ENCODE measurements at places on chromosomes 11 and 22. TPM values are rescaled to one million over a fixed set of nuclear protein-coding genes. Genes with fewer than 3 reads are reported as not detected.

- peak; percentile 83 for DNase-seq
- H3K27ac ChIP-seq: peak overlapping the region; percentile 42
- no peaks in the 10 kb centered on the region for H3K36me3 ChIP-seq
- H3K27me3 ChIP-seq: no peaks in the 10 kb centered on the region
Observed at GRCh38 chr22:39598017-39598965, 27.7 kb downstream of the CACNA1I start.

- DNase-seq: peak; percentile 87
- no peaks in the 10 kb centered on the region for H3K27me3 ChIP-seq
- H3K4me3 ChIP-seq: peak within 1 kb of the TSS; percentile 59
- H3K4me1 ChIP-seq: peaks cover 39% of the 10 kb centered on the region
- no peak within 1 kb of the TSS for H3K27ac ChIP-seq
Observed at GRCh38 chr11:2885678-2886081, at the start of gene CDKN1C. CDKN1C (minus strand) TSS chr11:2885775; CDS start chr11:2885456, 319 bp downstream.

Gene RAB39A
- total RNA-seq: not detected

- no peaks in the 10 kb centered on the region for H3K36me3 ChIP-seq
- no peaks in the 10 kb centered on the region for H3K4me1 ChIP-seq
- H3K4me3 ChIP-seq: no peak overlapping the region
- no peak overlapping the region for H3K27ac ChIP-seq
- H3K27me3 ChIP-seq: no peaks in the 10 kb centered on the region
Observed at GRCh38 chr11:12420040-12420439, 42.7 kb downstream of the PARVA start.

GRCh38 chr11:9726321-9727022, 62.6 kb downstream of the SWAP70 start:
- H3K4me1 ChIP-seq: no peaks in the 10 kb centered on the region
- DNase-seq: no peak
- no peaks in the 10 kb centered on the region for H3K36me3 ChIP-seq
- H3K4me3 ChIP-seq: no peak overlapping the region

DNA sequence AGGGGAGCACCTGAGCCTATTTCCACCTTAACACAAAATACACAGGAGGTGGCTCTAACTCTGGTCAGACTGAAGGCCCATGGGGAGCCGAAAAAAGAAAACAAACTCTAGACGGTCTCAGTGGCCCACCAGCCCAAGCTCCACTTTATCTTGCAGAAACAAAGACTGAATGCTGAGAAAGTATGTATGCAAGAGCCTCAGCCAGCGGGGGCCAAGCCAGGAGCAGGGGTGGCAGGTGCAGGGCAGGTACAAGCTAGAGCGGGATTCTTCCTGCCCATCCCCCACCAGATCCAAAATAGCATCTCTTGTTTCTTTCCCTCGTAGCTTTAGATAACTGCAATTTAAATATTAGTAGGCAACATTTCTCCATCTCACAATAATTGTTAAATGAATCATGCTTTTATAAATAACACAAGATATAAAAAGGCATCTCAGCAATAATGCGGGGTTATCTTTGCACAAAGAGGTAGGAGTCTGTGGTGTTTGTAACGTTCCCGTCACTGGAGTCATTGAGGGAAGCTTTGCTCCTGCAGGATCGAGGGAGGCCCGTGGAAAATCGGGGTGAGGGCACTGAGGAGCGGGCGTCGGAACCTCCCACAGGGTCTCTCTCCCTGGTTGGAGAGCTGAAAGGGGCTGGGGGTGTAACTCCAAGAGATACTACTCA, 418.0 kb downstream of the SHANK2 start:
- no peak for DNase-seq
- no peaks in the 10 kb centered on the region for H3K27me3 ChIP-seq
- H3K4me3 ChIP-seq: no peak overlapping the region

- no peaks in the 10 kb centered on the region for H3K36me3 ChIP-seq
- H3K4me1 ChIP-seq: no peaks in the 10 kb centered on the region
- H3K4me3 ChIP-seq: no peak overlapping the region
- H3K27me3 ChIP-seq: no peaks in the 10 kb centered on the region
- no peak overlapping the region for H3K27ac ChIP-seq
Observed at GRCh38 chr11:77119531-77119936, 8.5 kb upstream of the MYO7A start.

GRCh38 chr11:107265591-107266121, 192.0 kb downstream of the CWF19L2 start:
- no peaks in the 10 kb centered on the region for H3K4me1 ChIP-seq
- peaks cover 2% of the 10 kb centered on the region for H3K27me3 ChIP-seq

DNA sequence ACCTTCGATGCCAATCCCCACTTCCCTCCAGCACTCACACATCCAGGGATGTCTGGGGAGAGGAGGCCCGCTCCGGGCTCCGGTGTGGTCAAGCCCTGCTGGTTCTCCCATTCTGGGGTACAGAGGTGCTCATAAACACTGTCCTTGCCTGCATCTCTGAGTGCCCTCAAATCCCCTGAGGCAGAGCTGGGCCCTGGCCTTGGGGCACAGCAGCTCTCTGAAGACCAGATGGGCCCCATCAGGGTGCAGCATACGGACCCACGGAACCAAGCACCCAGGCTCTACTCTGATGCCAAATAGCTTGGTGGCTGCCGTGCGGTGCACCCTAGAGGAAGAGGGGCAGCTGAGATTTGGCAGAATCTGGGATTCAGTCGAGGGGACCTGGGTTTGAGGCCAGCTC, 35.7 kb upstream of the NNMT start:
- no peak for DNase-seq
- H3K27ac ChIP-seq: no peak overlapping the region
- H3K4me1 ChIP-seq: peaks cover 21% of the 10 kb centered on the region
- no peak overlapping the region for H3K4me3 ChIP-seq
- H3K27me3 ChIP-seq: 0 out of 2 replicates have a peak, but pooled peaks cover under 1% of the 10 kb centered on the region
- no peaks in the 10 kb centered on the region for H3K36me3 ChIP-seq
